ENCODE measurements at places on chromosomes 3 and 15. TPM values are rescaled to one million over a fixed set of nuclear protein-coding genes. Genes with fewer than 3 reads are reported as not detected.

DNA sequence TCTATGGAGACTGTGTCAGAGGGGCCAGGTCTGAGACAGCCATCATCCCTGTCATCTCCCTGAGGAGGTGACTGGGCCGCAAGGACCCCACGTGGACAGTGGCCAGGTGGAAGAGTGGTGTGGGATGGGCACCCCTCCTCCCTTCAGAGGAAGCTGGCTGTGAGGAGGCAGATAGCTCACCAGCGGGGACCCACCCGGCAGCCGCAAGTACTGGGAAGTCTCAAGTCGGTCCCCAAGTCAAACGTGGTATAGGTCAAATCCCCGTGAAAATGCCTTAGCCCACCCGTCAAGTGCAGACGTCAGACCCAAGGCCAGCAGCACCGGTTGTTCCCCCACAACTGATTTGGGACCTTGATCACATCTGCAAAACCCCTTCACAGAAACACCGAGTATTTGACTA, 12.3 kb upstream of the KLF13 start:
- peaks cover 14% of the 10 kb centered on the region for H3K27me3 ChIP-seq
- no peak overlapping the region for H3K4me3 ChIP-seq
- H3K4me1 ChIP-seq, result peaks cover 35% of the 10 kb centered on the region
- peaks cover 4% of the 10 kb centered on the region for H3K36me3 ChIP-seq

CIB2 gene
- 0.88 TPM for total RNA-seq

RNF123 gene
- 56.5 TPM for total RNA-seq

C3orf85 gene
- total RNA-seq, result not detected

MYO5A gene
- 28.5 TPM for total RNA-seq

SLC12A1 gene
- not detected for total RNA-seq

GRCh38 chr15:92636401-92636907, 19.1 kb downstream of the FAM174B start:
- no peak overlapping the region for H3K4me3 ChIP-seq
- no peak overlapping the region for H3K27ac ChIP-seq
- no peaks in the 10 kb centered on the region for H3K4me1 ChIP-seq
- peaks cover 7% of the 10 kb centered on the region for H3K27me3 ChIP-seq
- no peak for DNase-seq
- no peaks in the 10 kb centered on the region for H3K36me3 ChIP-seq

- H3K4me3 ChIP-seq, result no peak overlapping the region
- no peak for DNase-seq
- no peak overlapping the region for H3K27ac ChIP-seq
- H3K4me1 ChIP-seq, result peaks cover 9% of the 10 kb centered on the region
These were observed 181.0 kb downstream of the UACA start for GRCh38 chr15:70582143-70582945.

- H3K27me3 ChIP-seq, result no peaks in the 10 kb centered on the region
- DNase-seq, result no peak
These were observed 123.3 kb upstream of the TP63 start for GRCh38 chr3:189507856-189508255.

DNA sequence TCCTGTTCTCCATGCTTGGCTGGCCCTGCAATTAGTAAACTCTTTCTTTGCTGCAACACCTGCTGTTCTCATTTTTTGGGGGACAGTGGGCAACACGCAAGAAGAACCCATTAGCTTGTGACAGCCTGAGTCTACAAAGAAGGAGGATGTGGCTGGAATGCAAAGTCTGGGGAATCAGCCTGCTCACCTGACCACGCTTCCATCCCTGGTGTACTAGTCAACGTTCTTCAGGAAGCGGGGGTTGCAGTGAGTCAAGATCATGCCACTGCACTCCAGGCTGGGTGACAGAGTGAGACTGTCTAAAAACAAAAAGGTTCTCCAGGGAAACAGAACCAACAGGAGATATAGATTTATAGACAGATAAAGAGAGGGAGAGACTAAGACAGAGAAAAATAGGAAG, 27.7 kb upstream of the KBTBD12 start:
- H3K27me3 ChIP-seq, result peaks cover 3% of the 10 kb centered on the region
- no peaks in the 10 kb centered on the region for H3K36me3 ChIP-seq
- DNase-seq, result no peak
- H3K4me1 ChIP-seq, result no peaks in the 10 kb centered on the region
- no peak overlapping the region for H3K4me3 ChIP-seq

GRCh38 chr15:62783303-62783957, 259.1 kb upstream of the TPM1 start:
- H3K27ac ChIP-seq, result no peak overlapping the region
- no peaks in the 10 kb centered on the region for H3K36me3 ChIP-seq
- no peak for DNase-seq
- H3K4me3 ChIP-seq, result no peak overlapping the region

DNA sequence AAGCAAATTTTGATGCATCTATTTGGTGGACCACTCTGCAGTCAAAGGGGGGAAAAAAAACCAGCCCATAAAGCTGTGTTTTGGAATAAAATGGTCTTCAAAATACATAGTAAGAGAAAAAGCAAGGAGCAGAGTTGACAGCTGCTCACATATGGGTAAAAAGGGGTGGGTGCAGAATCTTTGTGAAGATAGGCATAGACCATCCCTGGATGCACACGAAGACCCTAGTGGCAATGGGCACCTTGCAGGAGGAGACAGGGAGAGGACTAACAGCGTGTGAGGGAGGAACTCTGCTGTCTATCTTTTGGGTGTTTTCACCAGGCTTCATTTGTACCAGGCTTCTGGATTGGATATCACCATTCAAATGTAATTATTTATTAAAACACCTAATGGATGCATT, 43.9 kb downstream of the CTNNB1 start:
- H3K36me3 ChIP-seq, result peaks cover 24% of the 10 kb centered on the region
- DNase-seq, result no peak
- H3K27me3 ChIP-seq, result no peaks in the 10 kb centered on the region
- H3K4me1 ChIP-seq, result no peaks in the 10 kb centered on the region
- no peak overlapping the region for H3K4me3 ChIP-seq
- H3K27ac ChIP-seq, result no peak overlapping the region

ITGA11 gene
- total RNA-seq, result 0.61 TPM

- H3K27ac ChIP-seq, result peak overlapping the region; percentile 61
- H3K4me3 ChIP-seq, result no peak overlapping the region
- peaks cover 18% of the 10 kb centered on the region for H3K4me1 ChIP-seq
- DNase-seq, result no peak
These were observed 43.3 kb downstream of the CAPN3 start for GRCh38 chr15:42402455-42403205.

DNA sequence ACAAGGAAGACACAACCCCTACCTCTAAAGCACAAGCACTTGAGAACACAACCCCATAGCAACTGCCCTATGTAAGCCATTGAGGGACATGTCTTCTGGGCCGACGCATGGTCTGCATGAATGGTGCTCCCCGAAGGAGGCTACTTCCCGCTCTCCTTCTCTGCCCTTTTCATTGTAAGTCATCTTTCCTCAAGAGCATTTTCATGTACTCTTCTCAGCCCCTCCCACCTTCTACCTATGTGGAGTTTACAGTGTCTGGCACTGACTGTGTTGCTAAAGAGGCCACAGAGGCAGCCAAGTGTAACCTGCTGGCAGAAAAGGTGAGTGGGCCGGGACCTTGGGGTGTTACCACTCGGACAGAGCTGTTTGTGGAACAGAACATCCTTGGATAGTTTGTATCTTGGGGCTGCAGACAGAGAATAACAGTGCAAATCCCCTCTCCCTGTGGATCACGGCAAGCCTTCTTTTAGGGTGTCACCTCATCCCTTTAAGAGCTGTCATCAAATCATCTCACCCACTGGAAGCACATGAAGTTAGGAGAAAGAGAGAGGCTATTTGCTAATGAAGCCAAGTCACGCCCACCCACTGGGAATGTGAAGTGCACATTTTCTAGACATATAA, 5.6 kb downstream of the AHSG start:
- peaks cover 18% of the 10 kb centered on the region for H3K4me1 ChIP-seq
- peaks cover 22% of the 10 kb centered on the region for H3K27me3 ChIP-seq
- H3K4me3 ChIP-seq, result no peak overlapping the region
- no peak overlapping the region for H3K27ac ChIP-seq
- no peak for DNase-seq

- no peak for DNase-seq
- H3K4me3 ChIP-seq, result no peak overlapping the region
- peaks cover 44% of the 10 kb centered on the region for H3K36me3 ChIP-seq
- H3K27me3 ChIP-seq, result no peaks in the 10 kb centered on the region
- H3K4me1 ChIP-seq, result no peaks in the 10 kb centered on the region
These were observed 67.4 kb downstream of the SNRPN start for GRCh38 chr15:25022233-25022632.

GRCh38 chr3:122974764-122975162, 52.8 kb downstream of the SEMA5B start:
- H3K4me3 ChIP-seq, result peak overlapping the region; percentile 85
- peaks cover 44% of the 10 kb centered on the region for H3K4me1 ChIP-seq
- DNase-seq, result no peak
- H3K36me3 ChIP-seq, result no peaks in the 10 kb centered on the region
- peak overlapping the region; percentile 91 for H3K27ac ChIP-seq

AQP9 gene
- total RNA-seq, result 0.30 TPM

- no peaks in the 10 kb centered on the region for H3K36me3 ChIP-seq
- H3K4me3 ChIP-seq, result no peak overlapping the region
- H3K27ac ChIP-seq, result no peak overlapping the region
These were observed 44.2 kb upstream of the THRB start for GRCh38 chr3:24538891-24539290.

- peaks cover 2% of the 10 kb centered on the region for H3K27me3 ChIP-seq
- peaks cover 2% of the 10 kb centered on the region for H3K36me3 ChIP-seq
- H3K4me1 ChIP-seq, result peaks cover 11% of the 10 kb centered on the region
- no peak for DNase-seq
- peak overlapping the region; percentile 96 for H3K4me3 ChIP-seq
These were observed 1.4 kb downstream of the MFGE8 start for GRCh38 chr15:88911766-88912118.

DNA sequence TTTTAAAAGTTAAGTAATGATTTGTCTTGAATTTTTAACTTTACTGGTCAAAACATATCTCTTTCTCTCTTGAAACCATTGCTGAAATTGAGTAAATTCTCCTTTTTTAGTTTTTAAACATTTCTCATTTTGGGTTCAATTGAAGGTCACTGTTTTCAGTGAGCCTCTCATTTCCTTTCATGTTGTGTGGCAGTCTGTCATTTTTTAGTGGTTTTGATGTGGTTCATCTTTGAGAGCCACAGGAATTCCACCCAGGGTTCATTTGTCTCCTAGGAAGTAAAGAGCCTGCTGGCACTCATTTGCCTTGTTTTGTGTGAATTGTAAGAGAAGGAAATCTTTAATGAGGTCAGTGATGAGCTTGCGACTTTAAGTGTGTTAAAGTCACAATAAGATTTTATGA, 10.4 kb downstream of the CLDN11 start:
- H3K4me1 ChIP-seq, result peaks cover 14% of the 10 kb centered on the region
- no peak overlapping the region for H3K27ac ChIP-seq
- H3K27me3 ChIP-seq, result peaks cover 15% of the 10 kb centered on the region
- no peak for DNase-seq
- no peaks in the 10 kb centered on the region for H3K36me3 ChIP-seq

GRCh38 chr3:58022490-58022889, 14.3 kb downstream of the FLNB start:
- peaks cover 12% of the 10 kb centered on the region for H3K4me1 ChIP-seq
- H3K36me3 ChIP-seq, result no peaks in the 10 kb centered on the region
- DNase-seq, result no peak
- no peaks in the 10 kb centered on the region for H3K27me3 ChIP-seq
- no peak overlapping the region for H3K4me3 ChIP-seq

- H3K36me3 ChIP-seq, result no peaks in the 10 kb centered on the region
- H3K4me1 ChIP-seq, result no peaks in the 10 kb centered on the region
These were observed 73.0 kb upstream of the GAP43 start for GRCh38 chr3:115550285-115550761.

FBXL2 gene
- not detected for total RNA-seq

ZNF662 gene
- total RNA-seq, result 2.2 TPM

DNA sequence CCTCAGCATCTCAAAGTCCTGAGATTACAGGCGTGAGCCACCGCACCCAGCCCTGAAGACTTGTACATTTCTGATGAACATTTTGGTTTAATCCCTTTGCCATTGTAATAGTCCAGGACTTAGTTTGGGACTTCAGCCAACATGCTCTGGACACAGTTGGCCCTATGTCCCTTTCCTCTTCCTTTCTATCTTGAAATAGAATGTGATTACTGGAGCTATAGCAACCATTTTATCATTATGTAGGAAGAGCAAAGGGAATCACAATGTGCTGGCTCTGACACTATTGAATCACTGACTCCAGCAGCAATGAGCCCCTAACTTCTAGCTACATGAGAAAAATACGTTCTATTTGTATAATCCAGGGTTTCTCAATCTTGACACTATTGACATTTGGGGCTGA, 34.8 kb upstream of the MRPL3 start:
- H3K36me3 ChIP-seq, result no peaks in the 10 kb centered on the region
- H3K27me3 ChIP-seq, result peaks cover 19% of the 10 kb centered on the region
- no peaks in the 10 kb centered on the region for H3K4me1 ChIP-seq
- H3K4me3 ChIP-seq, result no peak overlapping the region

ZNF501 gene
- 4.3 TPM for total RNA-seq

- peaks cover 54% of the 10 kb centered on the region for H3K36me3 ChIP-seq
- H3K4me3 ChIP-seq, result no peak overlapping the region
- peaks cover 33% of the 10 kb centered on the region for H3K4me1 ChIP-seq
- H3K27me3 ChIP-seq, result no peaks in the 10 kb centered on the region
- DNase-seq, result no peak
These were observed 27.3 kb upstream of the FILIP1L start for GRCh38 chr3:100141586-100141985.

- H3K36me3 ChIP-seq, result peaks cover 13% of the 10 kb centered on the region
- H3K4me1 ChIP-seq, result peaks cover 67% of the 10 kb centered on the region
- DNase-seq, result peak; percentile 39
These were observed 178.2 kb upstream of the LPP start for GRCh38 chr3:187975561-187976364.

DNA sequence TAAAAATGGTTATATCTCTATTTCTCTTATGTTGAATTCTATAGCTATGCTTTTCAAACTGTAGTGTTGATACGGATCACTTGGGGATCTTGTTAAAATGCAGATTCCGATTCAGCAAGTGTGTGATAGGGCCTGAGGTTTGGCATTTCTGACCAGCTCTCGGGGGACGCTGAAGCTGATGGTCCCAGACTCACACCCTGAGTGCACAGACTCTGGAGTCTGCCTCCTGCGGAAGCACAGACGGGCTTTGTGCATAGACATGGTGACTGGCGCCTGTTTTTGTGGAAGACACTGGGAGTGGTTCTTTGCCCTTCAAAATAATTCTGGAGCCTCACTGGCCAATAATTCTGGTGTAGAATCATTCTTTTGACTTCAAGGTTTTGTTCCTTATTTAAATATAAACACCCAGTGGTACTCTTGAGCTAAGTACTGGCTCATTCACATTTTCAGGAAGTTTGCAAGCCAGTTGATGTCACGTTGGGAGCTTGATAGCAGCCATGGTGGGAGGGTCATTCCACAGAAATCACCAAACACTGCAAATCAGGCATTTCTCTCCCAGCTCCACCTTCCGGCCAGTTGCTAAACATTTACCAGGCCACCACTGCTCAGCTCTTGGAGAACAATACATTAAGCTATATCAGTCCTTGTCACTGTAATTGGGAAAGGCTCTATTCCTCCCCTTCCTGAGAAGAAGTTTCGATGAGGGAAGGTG, 19.2 kb downstream of the CLDN11 start:
- no peak for DNase-seq
- H3K27me3 ChIP-seq, result peaks cover 19% of the 10 kb centered on the region
- no peak overlapping the region for H3K4me3 ChIP-seq

DNA sequence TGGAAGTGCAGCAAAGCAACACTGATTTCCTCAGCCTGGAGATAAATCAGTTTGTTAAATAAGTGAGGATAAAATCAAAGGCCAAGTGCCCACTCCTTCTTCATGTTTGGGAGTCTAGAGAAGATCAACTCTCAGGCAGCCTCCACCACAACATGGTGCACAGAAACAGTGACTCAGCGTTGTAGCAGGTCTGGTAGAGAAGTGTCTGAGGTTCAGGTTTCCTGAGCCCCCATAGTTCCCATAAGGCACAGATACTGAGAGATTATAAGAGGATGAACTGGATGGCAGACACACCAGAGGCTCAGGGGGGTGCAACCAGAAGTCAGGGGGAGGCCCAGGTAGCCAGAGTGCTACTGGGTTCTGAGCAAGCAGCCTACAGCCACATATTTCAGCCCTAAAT, 166.7 kb downstream of the FRMD5 start:
- no peak overlapping the region for H3K27ac ChIP-seq
- no peak for DNase-seq
- peaks cover 1% of the 10 kb centered on the region for H3K4me1 ChIP-seq
- H3K36me3 ChIP-seq, result no peaks in the 10 kb centered on the region
